Progenitor cell of endocrine pancreas (in vitro differentiated cells): ENCODE measurements at places on chromosomes 1 and 21.

GRCh38 chr1:225877580-225877979 is 4.6 kb downstream of the TMEM63A start:
- DNase-seq: no peak

- DNase-seq: no peak
These were observed 709.9 kb downstream of the KCNT2 start for GRCh38 chr1:195898373-195898772.

GRCh38 chr1:2355373-2356261 is 35.7 kb downstream of the MORN1 start:
- no peak for DNase-seq

GRCh38 chr1:221793439-221794078 is 51.7 kb upstream of the DUSP10 start:
- no peak for DNase-seq

DNA sequence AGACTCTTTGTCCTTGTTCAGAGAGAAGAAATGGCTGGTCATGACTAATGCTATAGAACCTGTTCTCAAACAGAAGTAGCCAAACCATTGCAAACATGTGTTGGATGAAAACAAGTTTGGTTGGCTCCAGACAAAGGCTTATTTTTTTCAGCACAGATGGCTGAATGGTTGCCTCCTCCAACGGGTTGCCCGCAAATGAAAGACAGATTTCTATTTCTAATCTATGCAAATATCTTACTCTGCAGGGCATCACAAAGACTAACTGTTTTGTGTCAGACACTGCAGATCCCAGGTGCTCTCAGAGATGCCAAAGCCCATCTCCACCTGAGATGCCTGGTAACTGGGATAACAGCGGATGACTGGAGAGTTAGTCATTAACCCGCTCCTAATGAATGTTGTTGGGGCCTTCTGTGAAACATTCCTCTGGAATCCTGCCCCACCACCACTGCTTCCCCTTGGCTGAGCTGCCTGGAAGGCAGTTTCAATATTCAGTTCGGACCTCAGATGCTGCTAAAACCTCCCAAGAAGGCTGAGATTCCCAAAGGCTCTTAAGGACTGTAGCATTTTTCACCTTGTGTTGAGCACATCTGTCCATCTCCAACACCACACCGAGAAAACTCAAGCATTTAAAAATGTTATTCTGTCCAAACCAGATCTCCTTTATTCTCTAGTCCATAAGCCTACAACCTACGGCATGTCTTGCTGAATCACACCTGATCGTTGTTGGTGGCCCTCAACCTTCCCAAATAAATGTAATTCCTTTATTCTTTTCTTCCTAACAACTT is 104.4 kb downstream of the PTPN14 start:
- peak; percentile 41 for DNase-seq

DNA sequence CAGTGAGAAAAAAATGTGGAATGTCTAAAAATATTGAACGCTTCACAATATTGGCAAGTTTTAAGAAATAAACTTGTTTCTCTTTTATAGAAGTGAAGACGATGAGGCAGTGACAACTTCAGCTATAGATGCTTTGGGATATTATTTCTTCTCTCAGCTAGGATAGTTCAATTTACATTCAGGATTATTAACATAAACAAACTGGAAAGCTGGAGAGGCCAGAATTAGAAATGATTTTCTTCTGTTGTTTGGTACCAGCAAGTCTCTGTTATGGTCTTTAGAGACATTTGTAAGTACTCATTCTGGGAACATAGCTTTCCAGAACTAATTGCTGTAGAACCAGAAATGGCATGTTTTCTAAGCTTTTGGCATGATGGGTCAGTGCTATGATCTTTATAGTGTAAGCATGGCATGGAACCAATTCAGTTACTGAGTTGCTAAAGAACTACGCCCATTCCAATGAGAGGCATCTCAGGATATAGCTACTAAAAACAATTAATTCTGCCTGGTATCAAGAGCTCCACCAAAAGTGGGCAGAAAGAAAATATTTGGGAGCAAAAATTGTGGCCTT is 599.5 kb upstream of the B3GALT2 start:
- no peak for DNase-seq

GRCh38 chr1:202656057-202656456 is 54.2 kb downstream of the SYT2 start:
- DNase-seq: no peak

GRCh38 chr1:184903111-184903692 is 71.1 kb downstream of the NIBAN1 start:
- no peak for DNase-seq

- DNase-seq: no peak
These were observed 58.7 kb upstream of the RGS1 start for GRCh38 chr1:192516776-192517297.

DNA sequence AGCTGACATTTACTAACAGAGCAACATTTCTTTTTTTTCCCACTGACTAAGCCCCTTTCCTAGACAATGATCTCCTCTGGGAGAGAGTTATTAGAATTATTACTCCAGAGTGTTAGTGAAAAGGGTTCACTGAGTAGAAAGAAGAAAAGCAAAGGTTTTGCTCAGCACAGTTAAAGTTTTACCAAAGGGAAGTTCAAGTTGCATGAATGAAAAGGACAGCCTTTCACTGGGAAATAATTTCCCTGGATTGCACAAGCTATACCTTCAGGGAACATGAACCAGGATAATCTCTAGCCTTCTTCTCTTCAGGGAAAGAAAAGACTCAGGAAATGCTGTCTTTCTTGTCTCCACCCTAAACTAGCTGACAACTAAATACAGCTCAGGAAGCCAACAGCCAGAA is 71.4 kb upstream of the ESRRG start:
- no peak for DNase-seq

DNA sequence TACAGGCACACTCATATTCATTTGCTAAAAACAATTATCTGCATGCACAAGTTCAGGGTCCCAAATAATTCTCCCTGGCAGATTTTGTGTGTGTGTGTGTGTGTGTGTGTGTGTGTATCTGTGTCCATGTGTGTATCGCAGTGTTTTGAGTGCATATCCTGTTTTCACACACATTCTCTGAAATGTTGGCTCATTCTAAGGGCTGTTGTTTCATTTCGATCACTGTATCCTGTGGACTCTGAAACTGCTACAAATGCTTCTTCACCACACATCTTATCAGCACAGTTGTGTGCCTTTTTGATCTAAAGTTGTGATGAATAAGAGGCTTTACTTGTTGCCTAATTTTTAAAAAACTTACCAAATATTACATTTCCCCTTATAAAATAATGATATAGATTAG is 34.6 kb downstream of the NR5A2 start:
- DNase-seq: no peak

DNA sequence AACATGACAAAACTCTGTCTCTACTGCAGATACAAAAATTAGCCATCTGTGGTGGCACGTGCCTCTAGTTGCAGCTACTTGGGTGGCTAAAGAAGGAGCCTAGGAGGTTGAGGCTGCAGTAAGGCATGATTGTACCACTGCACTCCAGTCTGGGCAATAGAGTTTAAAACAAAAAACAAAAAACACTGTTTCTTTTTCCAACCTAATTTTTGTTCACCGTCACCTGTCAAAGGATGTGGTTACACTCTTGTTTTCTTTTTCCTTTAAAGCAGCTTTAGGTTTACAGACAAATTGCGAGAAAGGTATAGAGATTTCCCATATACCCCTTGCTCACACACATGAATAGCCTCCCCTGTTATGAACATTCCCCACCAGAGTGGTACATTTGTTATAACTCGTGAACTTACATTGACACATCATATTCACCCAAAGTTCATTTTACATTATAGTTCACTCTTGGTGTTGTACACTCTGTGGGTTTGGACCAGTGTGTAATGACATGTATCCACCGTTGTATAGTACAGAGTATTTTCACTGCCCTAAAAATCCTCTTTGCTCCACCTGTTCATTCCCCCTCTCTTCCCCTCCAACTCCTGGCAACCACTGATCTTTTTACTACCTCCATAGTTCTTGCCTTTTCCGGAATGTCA is 26.2 kb downstream of the SMG7 start:
- DNase-seq: no peak

- no peak for DNase-seq
These were observed 632 bp upstream of the FALEC start for GRCh38 chr1:150514913-150515327.
